ENCODE measurements at places on chromosomes 7 and 10. TPM values are rescaled to one million over a fixed set of nuclear protein-coding genes. Genes with fewer than 3 reads are reported as not detected.
A peak's percentile ranks its signal among the peaks of the same experiment; 100 is the strongest.

DNA sequence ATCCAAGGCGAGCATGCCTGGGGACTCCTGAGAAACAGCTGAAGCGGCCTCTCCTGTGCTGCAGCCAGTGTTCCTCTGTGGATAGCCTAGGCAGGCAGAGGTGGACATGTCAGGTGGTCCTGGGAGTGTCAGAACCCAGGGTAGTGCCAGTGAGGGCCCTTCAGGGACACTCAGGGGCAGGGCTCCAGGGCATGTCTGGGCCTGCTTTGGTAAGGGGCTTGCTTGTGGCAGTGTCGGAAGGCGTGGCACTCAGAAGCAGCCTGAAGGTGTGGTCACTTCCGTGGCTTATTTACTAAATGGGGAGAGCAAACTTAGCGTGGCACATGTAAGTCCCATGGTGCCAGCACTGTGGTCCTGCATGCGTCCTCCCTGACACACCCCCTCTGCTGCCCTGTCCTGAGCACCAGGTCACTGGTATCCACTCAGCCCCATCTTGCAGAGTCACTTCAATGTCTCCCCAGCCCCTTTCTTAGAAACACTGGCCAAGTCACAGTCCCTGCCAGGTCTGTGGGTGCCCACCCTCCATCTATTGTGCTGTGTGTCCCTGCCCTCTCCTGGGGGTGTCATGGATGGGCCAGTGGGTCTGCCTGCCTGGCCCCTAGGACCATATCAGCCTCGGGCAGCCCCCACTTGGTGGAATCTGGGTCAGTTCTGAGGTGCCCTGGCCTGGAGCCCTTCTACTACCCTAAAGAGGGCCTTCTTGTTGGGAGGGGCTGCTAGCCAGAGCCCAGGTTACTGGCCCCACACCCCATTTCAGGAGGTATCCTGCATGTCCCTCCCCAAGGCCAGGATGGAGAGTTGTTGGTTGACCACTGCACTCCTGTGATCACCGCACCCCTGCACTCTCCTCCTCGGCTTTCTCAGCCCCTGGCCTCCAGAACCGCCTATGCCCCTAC lies 6.4 kb downstream of the ZMIZ2 start:
- DNase-seq = no peak

GRCh38 chr7:11533229-11533820 lies 298.7 kb downstream of the THSD7A start:
- DNase-seq = no peak

DNA sequence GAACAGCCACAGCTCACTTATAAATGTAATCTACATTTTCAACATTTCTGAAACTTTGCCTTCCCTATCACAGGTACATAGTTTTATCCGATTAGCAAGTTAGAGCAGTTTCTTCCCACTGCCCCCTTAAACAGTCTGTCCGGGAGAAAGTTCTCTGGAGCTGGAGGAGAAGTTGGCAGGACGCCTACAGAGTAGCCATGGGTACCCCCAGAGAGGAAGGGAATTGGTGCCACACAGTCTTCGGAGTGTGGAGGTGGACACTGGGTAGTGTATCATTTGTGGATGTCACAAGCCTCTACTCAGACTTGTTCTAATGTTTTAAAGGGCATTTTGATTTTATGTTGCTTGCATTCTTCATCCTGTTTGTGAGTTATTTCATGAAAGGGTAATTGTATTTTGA lies 39.0 kb downstream of the TAF3 start:
- peak; percentile 6 for DNase-seq

- DNase-seq = peak; percentile 4
Observed at GRCh38 chr7:114659409-114660125, 245.0 kb downstream of the FOXP2 start.

ZNF804B gene
- total RNA-seq = not detected

SLC16A12 gene
- total RNA-seq = under 0.01 TPM

FGFR2 gene
- 0.17 TPM for total RNA-seq

Measured in fibroblast of lung (primary cell).